Stimulated activated CD4-positive, alpha-beta T cell treated with anti-CD3 and anti-CD28 coated beads, Interleukin-2, amount 100 ng/mL, for 24 hours (primary cell): ENCODE measurements at places on chromosomes 12 and 14.

- no peak for DNase-seq
Observed at GRCh38 chr14:75844486-75844885, 137.3 kb downstream of the TGFB3 start.

- DNase-seq = no peak
Observed at GRCh38 chr14:23877538-23878180, 75.9 kb upstream of the DHRS4 start.

- DNase-seq = no peak
Observed at GRCh38 chr12:4388662-4389061, 9.2 kb upstream of the FGF23 start.

- no peak for DNase-seq
Observed at GRCh38 chr14:68792678-68792978, 239 bp downstream of the ZFP36L1 start.

- no peak for DNase-seq
Observed at GRCh38 chr14:34851395-34851794, 23.8 kb downstream of the BAZ1A start.

GRCh38 chr12:99250091-99250490, 397.5 kb upstream of the GARIN6 start:
- no peak for DNase-seq
